Stimulated activated CD8-positive, alpha-beta memory T cell treated with anti-CD3 and anti-CD28 coated beads, Interleukin-2, amount 100 ng/mL, for 1 hour (primary cell): ENCODE measurements at places on chromosomes 5 and 9.

GRCh38 chr9:112850840-112851239 is 39.8 kb downstream of the SLC46A2 start:
- no peak for DNase-seq

GRCh38 chr5:128477944-128478343 is 60.1 kb downstream of the FBN2 start:
- DNase-seq: no peak

DNA sequence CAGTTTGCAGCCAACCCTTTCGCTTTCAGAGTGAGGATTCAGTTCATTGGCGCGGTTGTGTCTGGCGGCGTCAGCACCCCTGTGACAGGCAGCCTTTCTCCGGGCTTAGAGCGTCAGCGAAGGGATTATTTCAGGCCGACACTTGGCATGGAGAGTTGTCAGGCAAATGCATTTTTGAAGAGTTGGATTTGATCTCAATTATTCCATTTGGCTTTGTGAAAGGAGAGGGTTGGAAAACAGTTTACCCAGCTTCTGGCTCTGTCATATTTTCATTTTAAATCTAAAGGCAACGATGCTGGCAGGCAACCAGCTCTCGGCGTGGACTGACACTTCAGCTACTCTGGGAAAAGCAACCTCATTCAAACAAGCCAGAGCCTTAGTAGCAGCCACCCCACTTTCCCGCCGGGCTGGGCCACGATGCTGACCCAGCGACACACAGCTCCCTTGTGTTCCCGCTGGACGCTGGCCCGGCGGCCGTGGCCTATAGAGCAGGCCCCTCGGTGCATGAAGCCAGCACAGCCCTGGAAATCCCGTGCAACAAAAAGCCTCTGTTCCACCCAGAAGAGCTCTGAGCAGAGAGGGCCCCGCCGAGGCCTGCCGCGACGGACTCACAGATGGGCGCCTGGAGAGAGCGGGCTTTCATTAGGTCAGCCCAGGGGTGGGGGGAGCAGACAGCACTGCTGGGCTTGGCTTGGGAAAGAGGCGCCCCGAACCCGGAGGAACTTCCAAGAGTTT is 28.9 kb upstream of the LPCAT1 start:
- DNase-seq: no peak

DNA sequence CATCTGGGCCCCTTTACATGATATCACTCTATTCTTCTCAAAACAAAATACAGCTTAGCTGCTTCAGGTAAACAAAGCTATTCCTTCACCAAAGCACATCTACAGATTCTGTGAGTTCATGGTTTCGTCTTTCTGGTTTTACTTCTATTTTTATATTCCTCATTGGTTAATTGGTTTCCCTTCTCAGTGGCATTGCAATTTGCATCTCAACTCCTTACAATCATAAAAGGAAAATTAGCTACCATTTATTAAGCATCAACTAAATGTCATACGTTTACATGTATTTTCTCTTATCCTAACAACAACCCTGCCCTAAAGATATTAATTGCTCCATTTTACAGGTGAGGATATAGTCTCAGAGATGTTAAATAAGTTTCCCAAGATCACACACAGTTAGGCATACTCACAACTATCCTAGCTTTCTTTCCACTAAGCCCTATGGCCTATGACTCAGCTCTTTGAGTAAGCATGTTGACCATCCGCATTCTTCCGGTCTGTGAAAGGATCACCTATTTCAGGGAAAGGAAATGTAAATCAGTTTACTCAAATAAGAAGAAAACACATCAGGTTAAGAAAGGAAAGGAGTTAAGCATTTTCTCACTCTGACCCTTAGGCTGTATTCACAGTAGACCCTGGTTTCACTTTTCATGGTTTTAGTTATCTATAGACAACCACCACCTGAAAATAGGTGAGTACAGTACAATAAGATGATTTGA is 146.1 kb downstream of the CAAP1 start:
- no peak for DNase-seq

- DNase-seq: no peak
Measured at GRCh38 chr5:179759581-179760551, 27.2 kb downstream of the MAML1 start.

DNA sequence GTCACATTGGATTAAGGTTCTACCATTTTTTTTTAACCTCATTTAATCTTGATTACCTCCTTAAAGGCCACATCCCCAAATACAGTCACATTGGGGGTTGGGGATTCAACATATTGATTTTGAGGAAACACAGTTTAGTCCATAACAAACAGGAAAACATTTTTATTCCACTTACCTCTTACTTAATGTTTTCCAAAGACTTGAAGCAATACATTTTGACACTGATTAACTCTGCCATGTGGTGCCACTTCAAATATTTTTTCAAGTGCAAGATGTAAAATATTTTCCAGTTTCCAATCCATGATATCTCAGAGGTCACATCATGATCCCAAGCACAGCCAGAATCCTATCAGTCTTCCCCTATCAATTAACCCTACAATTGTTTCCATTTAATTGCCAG is 548.0 kb downstream of the CSNK1G3 start:
- DNase-seq: no peak

DNA sequence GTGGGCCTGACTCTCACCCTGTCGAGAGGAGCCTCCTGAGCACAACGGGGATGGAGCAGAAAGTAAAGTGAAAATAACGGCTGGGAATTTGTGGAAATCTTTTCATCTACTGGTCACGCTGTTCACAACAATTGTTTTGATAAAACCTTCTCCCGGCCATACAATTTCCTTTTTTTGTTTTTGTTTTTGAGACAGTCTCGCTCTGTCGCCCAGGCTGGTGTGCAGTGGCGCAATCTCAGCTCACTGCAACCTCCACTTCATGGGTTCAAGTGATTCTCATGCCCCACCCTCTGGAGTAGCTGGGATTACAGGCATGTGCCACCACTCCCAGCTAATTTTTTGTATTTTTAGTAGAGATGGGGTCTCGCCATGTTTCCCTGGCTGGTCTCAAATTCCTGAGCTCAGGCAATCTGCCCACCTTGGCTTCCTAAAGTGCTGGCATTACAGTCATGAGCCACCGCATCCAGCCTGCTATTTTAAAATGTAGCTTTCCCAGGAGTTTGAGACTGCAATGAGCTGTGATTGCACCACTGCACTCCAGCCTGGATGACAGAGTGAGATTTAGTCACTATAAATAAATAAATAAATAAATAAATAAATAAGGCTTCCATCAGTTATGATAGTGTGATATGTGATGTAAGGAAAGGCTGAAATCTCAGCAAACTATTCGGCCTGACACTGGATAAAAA is 73.5 kb upstream of the PTGER4 start:
- no peak for DNase-seq

DNA sequence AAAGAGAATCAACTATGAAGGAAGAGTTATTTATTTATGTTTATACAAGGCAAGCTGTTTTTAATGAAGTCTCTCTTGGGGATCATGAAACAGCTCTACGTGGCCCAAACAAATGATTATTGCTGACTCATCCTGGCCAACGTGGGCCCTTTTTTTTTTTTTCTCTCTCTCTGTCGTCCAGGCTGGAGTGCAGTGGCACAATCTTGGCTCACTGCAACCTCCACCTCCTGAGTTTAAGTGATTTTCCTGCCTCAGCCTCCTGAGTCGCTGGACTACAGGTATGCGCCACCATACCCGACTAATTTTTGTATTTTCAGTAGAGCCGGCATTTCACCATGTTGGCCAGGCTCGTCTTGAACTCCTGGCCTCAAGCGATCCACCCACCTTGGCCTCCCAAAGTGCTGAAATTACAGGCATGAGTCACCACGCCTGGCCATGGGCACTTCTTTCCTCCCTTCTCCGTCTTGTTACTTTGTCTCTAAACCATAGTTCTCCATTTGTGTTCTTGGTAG is 98.3 kb downstream of the BASP1 start:
- DNase-seq: no peak

GRCh38 chr9:15249042-15249818 is 57.8 kb downstream of the TTC39B start:
- DNase-seq: no peak

DNA sequence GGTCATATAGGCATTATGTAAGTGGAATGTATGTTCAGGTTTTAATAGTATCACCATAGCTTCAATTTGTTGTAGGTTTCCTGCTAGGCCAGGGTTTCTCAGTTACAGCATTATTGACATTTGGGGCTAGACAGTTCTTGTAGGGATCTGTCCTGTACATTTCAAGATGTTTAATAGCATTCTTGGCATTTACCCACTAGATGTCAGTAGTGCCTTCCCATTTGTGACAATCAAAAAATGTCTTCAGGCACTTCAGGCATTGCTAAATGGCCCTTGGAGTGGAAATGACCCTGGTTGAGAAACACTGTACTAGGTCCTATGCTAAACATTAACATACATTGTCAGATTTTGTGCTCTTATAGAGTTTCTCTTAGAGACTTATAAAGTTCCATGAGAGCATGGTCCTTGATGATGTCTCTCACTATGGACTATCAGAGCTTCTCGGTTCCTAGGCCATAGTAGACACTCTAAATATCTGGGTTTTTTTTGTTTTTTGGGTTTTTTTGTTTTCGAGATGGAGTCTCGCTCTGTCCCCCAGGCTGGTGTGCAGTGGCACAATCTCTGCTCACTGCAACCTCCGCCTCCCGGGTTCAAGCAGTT is 1.4 kb downstream of the KIF20A start:
- DNase-seq: no peak

DNA sequence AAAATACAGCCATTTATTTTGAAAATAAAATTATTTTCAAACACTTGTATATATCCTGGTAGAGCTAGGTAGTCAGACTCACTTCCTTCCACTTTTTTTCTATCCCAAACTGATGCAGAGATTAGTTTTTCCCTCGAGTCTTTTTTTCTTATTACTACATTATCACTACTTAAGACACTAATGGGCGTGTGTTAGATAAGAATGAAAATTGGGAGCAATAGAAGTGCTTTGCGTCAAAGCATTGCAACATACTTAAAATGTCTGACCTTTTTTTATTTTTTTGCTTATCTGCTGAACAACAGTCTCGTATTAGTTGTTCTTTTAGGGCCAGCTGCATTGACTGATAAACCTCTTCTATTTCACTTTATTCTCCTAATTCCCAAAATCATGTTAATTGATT is 1278.7 kb downstream of the CDH12 start:
- DNase-seq: no peak

GRCh38 chr5:124888050-124888506 is 141.6 kb upstream of the ZNF608 start:
- no peak for DNase-seq

DNA sequence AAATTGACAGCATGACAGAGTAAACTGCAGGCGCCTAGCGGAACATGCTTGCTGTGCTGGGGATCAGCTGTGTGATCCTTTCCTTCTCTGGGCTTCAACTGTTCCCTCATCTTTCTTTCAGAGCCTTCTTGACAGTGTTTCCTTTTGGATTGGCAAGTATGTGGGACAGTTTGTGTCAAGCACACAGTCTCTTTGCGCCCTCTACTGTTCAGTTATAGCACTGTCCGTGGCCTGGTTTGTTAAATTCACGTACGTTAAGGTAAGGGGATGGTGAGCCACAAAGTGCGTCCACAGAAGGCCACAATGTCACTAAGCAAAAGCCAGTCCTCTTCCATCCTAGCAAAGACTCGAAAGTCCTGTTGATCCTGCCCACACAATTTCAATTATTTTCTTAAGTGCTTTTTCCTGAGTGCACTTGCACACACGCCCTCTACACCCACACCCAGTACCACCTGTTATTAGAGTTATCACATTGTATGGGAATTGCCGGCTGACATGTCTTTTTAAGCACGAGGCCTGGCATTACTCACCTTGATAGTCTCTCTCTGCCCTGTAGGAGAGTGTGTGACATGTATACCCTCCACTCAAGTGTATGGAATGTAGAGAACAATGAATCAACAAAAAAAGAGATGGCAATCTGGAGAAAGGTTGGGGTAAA is 22.5 kb upstream of the PTPN3 start:
- no peak for DNase-seq

DNA sequence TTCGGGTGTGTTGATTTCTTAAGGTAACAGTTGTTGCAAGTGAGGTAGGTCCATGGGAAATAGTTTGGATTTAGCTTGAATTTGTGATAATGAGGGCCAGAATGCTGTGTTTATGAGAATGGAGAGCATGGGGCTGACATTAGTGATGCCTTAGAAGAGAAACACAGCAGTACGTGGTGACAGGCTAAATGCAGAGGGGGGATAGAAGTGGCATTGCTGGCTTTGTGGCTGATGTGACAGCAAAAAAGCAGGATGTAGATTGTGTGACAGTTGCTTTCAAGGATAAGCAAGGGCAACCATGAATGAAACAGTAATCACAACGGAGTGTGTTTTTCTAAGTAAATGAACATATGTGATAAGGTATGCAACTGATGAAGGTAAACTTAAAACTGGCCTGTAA is 103.4 kb upstream of the SGCD start:
- no peak for DNase-seq

- no peak for DNase-seq
Measured at GRCh38 chr5:160133071-160133917, 14.0 kb upstream of the PWWP2A start.

- DNase-seq: no peak
Measured at GRCh38 chr9:68851657-68852056, 146.6 kb downstream of the PIP5K1B start.

GRCh38 chr9:5633243-5633642 is 4.3 kb downstream of the RIC1 start:
- DNase-seq: no peak

GRCh38 chr9:7125231-7125630 is 367.5 kb downstream of the KDM4C start:
- DNase-seq: no peak

DNA sequence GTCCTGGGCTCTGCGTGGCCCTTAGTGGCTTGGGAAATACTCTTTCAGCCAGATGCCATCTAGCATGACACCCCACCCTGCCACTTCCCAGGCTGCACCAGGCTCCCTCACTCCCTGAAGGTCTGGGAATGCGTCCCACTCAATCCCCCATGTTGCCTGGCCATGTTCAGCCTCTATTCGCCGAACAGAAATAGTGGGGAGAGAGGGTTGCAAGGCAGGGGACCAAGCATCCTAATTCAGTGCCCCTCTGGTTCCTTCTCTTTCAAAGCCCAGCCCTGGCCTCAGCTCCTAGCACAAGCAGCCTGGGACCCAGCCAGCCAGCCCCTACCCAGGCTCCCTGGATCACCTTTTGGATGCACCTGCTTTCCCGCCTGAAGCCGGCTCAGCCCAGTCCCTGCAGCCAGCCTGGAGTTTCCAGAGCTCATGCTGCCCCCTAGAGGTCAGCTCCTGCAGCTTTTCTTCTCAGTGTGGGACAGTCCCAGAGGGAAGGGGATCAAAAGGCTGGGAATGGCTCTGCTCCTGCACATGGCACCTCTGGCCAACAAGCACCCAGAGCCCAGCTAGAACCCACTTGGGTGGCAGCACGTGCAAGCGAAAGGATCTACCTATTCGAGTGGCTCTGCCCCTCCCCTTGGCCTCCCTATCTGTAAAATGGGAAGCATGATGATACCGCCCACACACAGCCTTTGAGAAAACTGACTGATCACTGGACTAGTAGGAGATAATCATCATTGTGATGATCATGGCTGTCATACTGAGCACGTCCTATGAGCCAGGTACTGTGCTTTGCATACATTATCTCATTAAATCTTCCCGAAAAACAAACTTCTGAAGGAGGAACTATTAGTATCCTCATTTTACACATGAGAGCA is 48.7 kb upstream of the C5orf58 start:
- peak; percentile 1 for DNase-seq
